B cell (primary cell): ENCODE measurements at places on chromosomes 2 and 18.

- DNase-seq: no peak
Measured at GRCh38 chr18:80196528-80197320, 50.6 kb downstream of the PARD6G start.

- no peak for DNase-seq
Measured at GRCh38 chr2:211373203-211373602, 816.8 kb downstream of the CPS1 start.

GRCh38 chr2:101026253-101026701 lies 24.2 kb downstream of the RPL31 start:
- no peak for DNase-seq

DNA sequence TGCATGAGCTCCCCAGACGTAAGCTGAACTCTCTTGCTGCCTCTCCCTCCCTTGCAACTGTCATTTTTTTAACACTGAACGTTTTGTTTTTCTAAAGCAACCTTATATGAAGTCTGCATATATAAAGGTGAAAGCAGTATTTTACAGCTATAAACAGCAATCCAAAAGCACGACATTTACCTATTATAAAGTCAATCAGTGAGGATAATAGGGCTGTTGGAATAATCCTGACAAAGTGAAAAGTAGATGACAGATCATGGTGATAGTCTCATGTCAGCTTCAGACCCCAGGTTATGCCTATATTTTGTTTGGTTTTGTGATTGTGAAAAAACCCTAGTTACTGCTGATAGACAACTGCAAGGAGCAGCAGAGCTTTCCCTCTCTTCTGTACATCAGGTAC lies 195.8 kb downstream of the TNS1 start:
- no peak for DNase-seq

DNA sequence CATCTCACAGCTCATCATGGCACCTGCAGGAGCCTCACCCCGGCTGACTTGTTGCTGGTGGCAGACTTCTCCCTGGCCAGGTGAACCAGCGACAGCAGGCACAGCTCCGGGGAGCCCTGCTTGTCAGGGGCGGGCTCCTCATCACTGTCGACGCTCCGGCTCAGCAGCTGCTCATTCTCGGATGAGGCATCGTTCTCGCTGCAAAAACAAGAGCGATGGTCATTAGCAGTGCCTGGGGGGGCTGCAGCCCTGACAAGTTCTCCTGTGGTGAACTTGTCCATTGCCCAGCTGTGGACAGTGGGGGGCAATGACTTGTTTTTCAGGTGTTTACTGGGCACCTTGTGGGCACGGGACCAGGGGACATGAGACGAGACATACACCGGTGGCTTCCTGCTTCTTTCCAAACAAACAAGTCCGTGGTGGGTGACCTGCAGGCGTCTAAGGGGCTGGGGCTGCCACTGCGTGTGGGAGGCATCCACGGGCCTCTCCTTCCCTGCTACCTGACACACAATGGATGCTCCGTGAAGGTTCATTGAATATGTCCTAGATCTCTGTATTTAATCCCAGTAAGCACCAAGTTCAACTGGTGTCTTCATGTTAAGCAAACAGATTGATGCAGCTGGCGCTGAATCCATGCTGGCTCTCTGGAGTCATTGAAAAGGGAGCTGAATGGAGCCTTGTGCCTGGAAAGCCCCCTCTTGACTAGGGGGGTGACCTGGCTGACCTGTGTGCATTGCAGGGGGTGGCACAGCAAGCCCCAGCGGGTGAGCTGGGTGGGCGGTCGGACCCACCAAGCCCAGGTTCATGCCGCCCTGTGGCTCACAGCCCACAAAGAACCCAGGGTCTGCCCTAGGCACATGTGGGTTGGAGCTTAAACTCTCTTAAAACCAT lies 81.0 kb downstream of the EDAR start:
- no peak for DNase-seq

DNA sequence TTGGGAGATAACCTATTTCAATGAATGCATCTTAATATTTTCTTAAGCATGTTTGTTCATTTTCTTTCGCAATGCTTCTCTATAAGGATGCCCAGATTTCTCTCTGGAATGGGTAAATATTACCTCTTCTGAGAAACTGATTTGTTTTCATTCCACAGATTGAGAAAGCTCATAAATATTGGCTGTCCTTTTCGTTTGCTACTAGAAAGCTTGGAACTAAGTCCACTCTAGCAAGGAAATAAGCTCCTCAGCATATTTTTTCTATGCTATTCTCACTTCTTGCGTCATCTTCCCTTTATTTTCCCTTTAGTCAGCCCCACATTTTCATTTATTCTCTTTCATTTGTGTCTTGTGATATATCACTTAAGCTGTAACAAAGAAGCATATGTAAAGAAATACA lies 76.3 kb downstream of the ANTXR1 start:
- no peak for DNase-seq

DNA sequence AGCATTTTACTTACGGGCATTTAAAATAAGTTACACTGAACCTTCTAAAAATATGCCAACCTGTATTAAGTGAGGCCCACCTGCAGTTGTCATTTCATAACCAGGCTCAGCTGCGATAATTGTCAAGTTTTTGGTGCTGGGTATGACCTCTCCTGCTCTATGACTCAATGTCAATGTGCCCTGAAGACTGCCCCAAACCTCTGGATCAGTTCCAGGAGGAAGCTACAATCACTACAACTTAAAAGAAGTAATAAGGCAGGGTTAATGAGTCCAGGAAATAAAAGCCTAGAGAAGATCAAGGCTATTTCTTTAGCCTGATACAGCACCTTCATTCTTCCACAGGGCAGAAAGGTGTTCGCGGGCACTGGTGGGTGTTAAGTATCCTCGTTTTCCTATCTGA lies 22.9 kb downstream of the POLR1A start:
- DNase-seq: no peak

GRCh38 chr18:70228536-70228935 lies 23.0 kb upstream of the RTTN start:
- no peak for DNase-seq

DNA sequence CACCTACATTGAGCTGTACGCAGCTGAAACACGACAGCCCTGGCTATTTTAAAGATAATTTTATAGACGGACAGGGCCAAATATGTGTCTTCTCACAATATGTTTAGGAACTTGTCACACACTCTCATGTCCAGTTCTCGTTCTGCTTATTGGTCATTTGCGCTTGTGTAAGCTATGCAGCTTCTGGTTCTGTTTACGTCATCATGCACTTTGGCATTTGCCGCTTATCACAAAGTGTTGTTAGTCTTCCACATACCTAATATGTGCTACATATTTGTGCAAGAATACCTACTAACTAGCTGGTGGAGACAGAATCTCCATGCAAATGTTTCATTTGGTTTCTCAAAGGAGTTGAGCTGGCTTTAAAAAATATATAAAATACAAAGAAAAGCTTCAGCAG lies 7.5 kb upstream of the ZNF516 start:
- DNase-seq: no peak
